ENCODE measurements at places on chromosomes 5 and 9. TPM values are rescaled to one million over a fixed set of nuclear protein-coding genes. Genes with fewer than 3 reads are reported as not detected.

KIF24 gene
- total RNA-seq: 4.1 TPM

CDX1 gene
- not detected for total RNA-seq

FOXI1 gene
- not detected for total RNA-seq

IFNA2 gene
- total RNA-seq: not detected

- no peak overlapping the region for H3K4me3 ChIP-seq
- no peak for DNase-seq
- H3K36me3 ChIP-seq: no peaks in the 10 kb centered on the region
- no peaks in the 10 kb centered on the region for H3K4me1 ChIP-seq
- no peak overlapping the region for H3K27ac ChIP-seq
- H3K27me3 ChIP-seq: no peaks in the 10 kb centered on the region
These were observed 280.6 kb upstream of the EFNA5 start for GRCh38 chr5:107951309-107951708.
